ENCODE measurements at places on chromosomes 16 and 17.

DNA sequence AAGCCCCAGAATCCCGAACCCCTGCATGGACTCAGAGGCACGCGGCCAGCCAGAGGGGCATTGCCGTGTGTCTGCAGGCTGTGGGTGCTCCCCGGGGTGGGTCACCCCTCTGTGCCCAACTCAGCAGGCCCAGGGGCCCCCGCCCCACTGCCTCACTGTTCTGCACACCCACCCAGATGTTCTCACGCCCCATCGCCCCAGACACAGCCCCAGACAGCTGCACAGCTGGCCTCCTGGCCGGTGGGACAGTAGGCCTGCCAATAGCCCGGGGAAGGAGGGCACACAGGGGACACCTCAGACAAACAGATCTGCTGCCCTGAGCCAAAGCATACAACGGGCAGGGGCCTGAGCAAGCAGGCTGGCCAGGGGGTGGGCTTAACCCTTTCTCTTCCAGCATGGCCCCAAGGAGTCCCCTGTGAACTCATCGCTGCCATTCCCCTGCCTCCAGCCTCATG, 27.6 kb upstream of the NXPH3 start:
- ATAC-seq = no peak

GRCh38 chr16:86573646-86574508, 4.5 kb upstream of the FOXL1 start:
- no peak for ATAC-seq

GRCh38 chr17:51907041-51907440, 251.5 kb downstream of the CA10 start:
- ATAC-seq = no peak

GRCh38 chr17:17706140-17707060, 25.1 kb downstream of the RAI1 start:
- ATAC-seq = no peak

- ATAC-seq = no peak
Measured at GRCh38 chr17:50304781-50305404, 30.6 kb downstream of the TMEM92 start.

DNA sequence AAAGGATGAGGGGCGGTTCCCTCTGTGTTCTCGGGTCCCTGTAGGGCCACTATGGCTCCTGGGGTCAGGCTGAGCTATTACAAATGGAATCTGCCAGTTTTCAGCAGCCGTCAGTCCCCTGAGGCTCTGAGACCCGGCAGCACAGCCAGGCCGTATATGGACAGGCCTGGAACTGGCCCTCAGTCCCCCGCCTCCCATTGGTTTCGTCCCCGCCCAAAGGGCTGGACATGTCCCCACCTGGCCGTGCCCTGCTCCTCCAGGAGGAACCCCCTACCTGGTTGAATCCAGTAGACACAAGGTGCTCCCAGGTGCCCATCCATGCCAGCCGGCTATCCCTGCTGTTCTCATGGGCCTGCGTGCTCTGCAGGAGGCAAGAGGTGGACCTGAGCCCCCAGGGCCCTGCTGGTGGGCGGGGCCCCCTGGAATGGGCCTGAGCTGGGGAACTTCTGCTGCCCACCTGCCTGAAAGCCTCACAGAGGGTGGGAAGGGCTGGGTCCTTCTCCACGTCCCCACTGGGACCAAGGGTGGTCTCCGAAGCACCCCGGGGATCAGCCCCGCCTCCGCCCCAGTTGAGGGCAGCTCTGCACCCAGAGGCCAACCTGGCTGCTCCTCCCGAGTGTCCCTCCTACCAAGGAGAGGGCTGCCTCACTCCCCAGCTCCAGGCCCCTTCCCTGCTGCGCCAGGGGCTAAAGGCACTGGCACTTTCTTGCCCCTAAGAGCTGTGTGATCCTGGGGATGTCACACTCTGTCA, 16.8 kb downstream of the VASN start:
- ATAC-seq = no peak

DNA sequence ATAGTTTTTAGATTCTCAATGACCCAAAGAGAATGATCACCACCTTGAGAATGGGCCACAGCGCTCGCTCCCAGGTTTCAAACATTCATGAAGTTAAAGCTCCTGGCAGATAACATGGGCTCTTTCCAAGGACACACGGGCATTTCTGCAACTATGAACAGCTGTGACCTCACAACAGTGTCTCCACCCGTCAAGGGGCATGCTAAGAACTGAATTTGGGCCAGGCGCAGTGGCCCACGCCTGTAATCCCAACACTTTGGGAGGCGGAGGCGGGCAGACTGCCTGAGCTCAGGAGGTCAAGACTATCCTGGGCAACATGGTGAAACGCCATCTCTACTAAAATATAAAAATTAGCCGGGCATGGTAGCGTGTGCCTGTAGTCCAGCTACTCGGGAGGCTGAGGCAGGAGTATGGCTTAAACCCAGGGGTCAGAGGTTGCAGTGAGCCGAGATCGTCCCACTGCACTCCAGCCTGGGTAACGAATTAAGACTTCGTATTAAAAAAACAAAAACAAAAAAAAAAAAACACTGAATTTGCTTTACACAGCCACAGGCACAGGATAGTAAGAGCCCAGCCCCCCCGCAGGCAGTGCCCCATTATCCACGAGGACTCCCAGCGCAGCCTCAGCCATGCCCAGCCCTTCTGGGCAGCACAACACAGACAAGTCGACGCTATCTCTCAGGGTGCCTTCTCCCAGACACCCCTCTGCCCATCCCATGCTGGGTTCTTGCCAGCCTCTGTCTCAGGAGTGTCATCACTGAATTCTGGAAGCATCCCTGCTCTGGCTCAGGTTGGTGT, 7.2 kb downstream of the USP7 start:
- ATAC-seq = no peak

DNA sequence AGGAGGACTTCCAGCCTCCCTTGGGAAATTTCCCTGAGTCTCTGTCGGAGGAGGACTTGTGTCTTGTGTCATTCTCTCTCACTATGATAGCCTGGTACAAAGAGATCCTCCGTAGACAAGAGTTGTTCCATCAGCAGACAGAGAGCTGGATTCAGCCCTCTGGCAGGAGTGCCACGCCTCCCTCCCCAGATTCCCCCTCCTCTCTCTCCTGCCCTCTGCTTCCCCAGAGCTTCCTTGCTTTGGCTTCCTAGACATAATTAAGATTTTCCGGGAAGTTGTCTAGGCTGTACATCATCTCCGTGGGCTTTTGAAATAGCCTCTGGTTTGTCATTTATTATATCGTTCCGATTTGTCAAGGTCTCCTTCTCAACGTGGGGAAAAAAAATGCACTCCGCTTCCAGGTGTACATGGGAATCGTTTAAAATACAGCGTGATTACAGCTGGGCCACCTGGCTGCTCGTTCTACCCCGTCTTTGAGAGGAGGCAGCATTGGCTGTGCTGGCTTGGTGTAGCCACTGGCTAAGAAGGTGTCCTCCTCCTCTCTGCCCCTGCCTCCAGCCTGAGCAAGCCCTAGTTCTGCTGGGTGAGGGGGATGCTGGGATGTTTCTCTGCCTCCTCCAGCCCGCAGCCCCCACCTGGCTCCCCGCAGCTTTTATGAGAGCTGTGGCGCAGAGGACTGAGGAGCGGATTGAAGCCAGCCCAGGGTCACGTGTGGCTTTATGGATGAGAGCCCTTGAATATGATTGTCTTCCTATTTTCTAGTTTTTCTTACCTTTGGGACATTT, 282.5 kb downstream of the SNX29 start:
- no peak for ATAC-seq

DNA sequence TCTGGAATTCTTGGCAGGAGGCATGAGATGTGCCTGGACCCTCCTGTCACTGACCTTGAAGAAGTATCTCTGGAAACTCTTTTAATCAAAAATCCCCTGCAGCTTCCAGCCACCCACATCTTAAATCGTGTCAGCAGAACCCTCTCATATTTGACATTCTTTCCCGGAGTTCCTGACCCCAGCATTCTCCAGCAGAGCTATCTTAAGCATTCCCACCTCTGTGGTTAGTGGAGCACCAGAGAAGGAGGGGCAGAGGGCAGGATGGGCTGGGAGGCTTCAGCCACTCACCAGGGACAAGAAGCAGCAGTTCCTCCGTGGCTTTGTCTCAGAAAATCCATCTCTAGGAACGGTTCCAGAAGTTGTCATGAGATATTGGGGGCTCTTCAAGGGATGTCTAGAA, 149.9 kb downstream of the RGS9 start:
- ATAC-seq = no peak

- no peak for ATAC-seq
Measured at GRCh38 chr16:12298285-12298684, 321.8 kb downstream of the SNX29 start.

DNA sequence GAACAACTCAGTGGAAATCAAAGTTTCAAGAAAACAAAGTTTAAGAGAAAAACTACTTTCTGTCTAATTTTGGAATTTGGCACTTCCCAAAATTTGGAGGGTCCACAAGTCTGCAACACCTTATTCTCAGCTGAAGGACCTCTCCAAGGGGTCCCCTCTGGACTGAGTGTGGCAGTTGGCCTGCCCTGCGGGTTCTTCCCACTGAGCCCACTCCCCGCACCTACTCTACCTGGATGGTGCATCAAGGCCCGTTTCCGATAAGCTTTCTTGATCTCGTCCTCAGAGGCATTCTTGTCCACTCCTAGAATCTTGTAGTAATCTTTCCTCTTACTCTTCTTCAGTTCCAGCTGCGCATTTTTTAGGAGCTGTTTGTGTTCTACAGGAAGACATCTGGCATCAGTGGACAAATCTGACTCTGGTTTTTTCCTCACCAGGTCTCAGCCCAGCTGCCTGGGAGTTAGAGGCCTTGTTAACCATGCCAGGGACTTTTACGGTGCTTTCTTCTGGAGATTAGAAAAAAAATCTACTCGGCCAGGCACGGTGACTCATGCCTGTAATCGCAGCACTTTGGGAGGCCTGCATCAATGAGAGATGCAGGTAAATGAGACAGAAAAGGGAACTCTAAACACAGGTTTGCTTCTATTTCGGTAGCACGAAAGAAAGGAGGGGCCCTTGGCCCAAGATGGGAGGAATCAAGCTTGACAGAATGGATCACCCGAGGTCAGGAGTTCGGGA, 15.6 kb downstream of the CNP start:
- ATAC-seq = peak; percentile 31

Measured in stimulated activated memory B cell treated with anti-CD40 and anti-IgM and Interleukin-4, amounts not matched to agents 10 μg/mL and 1 μg/mL and 100 μg/mL, for 72 hours (primary cell).